Immature natural killer cell (primary cell): ENCODE measurements at places on chromosomes 2 and 18. TPM values are rescaled to one million over a fixed set of nuclear protein-coding genes. Genes with fewer than 3 reads are reported as not detected.

The GALNT13 gene
- not detected for polyA plus RNA-seq

The MYOM1 gene
- polyA plus RNA-seq = not detected

The TMEM198 gene
- not detected for polyA plus RNA-seq

The CD28 gene
- polyA plus RNA-seq = 0.37 TPM

The KLHL14 gene
- 0.07 TPM for polyA plus RNA-seq

The TRIM43 gene
- polyA plus RNA-seq = not detected

The AGXT gene
- not detected for polyA plus RNA-seq

The TDRD15 gene
- polyA plus RNA-seq = not detected

The RESP18 gene
- polyA plus RNA-seq = not detected

The VWA3B gene
- not detected for polyA plus RNA-seq

The ITGA6 gene
- polyA plus RNA-seq = 26.8 TPM

The IL36G gene
- not detected for polyA plus RNA-seq

The CNRIP1 gene
- polyA plus RNA-seq = not detected

The KCNK3 gene
- polyA plus RNA-seq = not detected

The KCNG2 gene
- not detected for polyA plus RNA-seq

The MOB1A gene
- polyA plus RNA-seq = 208 TPM

The MAL gene
- 1.6 TPM for polyA plus RNA-seq

The KIF1A gene
- not detected for polyA plus RNA-seq

The ALPI gene
- not detected for polyA plus RNA-seq

The ASXL2 gene
- polyA plus RNA-seq = 4.7 TPM

The PDK1 gene
- 10.0 TPM for polyA plus RNA-seq

The PRKAG3 gene
- not detected for polyA plus RNA-seq
